ENCODE measurements at places on chromosomes 3 and 15. TPM values are rescaled to one million over a fixed set of nuclear protein-coding genes. Genes with fewer than 3 reads are reported as not detected.

C3orf52 gene
- 24.1 TPM for total RNA-seq

STRIT1 gene
- not detected for total RNA-seq

ATP10A gene
- total RNA-seq: 7.4 TPM

DAZL gene
- total RNA-seq: not detected

MYLK gene
- 84.2 TPM for total RNA-seq

TM4SF4 gene
- total RNA-seq: 1.7 TPM

CCDC13 gene
- 6.8 TPM for total RNA-seq

GPR27 gene
- not detected for total RNA-seq

OIP5 gene
- not detected for total RNA-seq

LMAN1L gene
- not detected for total RNA-seq

ENTPD3 gene
- total RNA-seq: not detected

DNA sequence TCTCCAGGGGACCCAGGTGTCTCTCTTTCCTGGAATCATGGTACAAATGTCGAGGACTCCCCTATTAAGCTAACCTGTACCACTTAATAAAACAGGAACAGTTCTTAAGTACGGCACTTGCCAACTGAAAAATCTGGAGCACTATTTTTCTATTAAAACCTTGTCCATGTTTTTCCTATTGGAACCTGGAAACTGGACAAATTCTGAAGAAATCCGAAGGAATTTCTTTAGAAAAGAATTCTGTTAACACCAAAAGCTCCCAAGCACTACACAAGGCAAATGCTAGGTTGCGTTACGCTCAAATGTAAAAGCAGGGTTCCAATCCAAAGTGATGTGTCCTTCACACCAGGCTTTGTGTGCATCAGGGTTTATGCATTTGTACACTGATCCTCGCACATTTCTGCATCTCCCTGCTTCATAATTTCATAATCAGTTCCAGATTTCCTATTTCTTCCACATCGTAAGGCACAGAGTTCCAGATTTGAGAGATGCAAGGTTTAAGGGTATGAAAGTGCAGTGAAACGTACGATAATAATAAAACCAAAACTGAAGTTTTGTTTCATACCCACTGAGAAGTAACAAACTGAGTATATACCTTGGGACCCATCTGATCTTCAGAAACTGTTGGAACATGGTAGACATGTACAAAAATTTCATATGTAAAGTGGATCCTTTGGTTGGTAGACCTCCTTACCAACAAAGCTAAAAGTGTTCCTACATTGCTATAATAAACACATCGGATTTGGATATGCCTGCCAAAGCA is 132.1 kb upstream of the WNT5A start:
- DNase-seq: no peak

DNA sequence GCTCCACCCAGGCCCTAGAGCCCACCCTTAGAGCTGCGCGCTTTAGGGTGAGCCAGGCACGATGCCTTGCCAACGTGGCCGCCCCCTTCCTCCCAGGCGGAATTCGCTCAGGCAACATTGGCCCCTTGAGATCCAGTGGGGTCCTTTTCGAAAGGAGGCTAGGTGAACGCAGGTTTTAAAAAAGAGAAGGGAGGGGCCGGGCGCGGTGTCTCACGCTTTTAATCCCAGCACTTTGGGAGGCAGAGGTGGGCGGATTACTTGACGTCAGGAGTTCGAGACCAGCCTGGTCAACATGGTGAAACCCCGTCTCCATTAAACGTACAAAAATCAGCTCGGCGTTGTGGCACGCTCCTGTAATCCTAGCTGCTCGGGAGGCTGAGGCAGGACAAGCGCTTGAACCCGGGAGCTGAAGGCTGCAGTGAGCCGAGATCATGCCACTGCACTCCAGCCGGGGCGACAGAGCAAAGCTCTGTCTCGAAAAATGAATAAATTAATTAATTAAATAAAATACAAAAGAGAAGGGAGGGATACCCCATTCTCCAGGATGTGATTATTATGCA is 984 bp upstream of the RPP25 start:
- no peak for DNase-seq

DNA sequence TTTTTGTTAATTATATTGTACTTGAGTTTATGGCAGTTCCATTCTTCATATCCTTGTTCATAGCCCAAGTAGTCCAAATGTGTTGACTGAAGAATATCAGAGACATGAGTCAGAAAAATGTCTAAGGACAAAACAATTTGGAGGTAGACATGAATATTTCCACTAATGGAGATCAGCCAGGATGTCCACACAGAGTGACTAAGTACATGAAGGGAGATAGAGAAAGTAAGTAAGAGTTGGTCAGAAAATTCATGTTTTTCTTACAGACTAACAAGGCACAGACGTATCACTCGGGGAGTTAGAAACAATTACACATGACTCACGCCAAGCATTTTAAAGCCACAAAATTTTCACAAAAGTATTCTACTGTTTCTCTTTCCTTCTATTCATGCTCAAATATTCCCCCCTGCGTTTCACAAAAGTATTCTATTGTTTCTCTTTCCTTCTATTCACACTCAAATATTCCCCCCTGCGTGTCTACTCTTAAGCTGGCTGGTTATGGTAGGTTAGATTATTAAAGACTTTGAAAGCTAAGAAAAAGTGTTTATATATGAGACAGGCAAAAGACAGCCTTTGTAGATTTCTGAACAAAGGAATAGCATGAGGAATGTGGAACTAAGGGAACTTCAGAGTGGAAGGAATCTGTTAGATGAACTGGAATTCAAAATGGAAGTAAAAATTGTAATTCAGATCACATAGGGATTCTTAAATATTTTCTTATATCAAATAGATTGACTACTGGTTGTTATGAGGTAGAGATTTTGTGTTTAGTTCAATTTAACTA is 648.7 kb upstream of the CCDC54 start:
- DNase-seq: no peak

GRCh38 chr3:101902041-101902440 is 52.7 kb downstream of the NFKBIZ start:
- DNase-seq: no peak

DNA sequence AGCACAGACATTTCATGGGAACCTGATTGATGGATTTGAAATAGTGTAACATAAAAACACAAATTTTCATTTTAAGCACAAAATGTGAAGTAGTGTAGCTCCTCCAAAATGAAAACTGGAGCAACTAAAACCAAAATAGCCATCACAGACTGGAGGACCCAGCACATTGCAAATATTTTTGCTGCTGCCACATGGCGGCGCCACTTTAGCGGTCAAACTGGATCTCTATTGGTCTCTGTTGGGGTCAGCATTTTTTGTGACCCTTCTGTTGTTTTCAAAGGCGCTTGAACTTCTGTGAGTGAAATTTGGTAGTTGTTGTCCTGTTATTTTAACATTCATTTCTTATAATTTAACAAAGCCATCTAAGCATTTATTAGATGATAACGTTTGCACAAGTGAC is 259.9 kb downstream of the IL20RB start:
- no peak for DNase-seq

DNA sequence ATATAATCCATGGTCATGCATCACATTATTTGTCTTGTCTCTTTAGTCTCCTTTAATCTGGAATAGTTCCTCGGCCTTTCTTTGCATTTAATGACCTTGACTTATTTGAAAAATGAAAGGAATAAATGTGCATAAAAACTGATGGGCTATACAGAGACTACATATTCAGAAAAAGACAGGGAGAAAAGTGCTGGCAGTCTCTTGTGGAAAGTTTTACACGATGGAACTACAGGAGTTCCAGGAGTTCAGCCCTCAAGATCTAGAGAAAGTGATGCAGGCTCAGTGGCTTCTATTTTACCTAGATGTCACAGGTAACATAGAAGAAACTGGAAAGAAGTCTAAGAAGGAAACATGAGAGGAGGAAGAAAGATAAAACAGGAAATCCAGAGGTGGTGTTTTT is 7.6 kb upstream of the ABTB1 start:
- no peak for DNase-seq

- DNase-seq: no peak
Measured at GRCh38 chr3:148077965-148078364, 619.7 kb upstream of the AGTR1 start.

DNA sequence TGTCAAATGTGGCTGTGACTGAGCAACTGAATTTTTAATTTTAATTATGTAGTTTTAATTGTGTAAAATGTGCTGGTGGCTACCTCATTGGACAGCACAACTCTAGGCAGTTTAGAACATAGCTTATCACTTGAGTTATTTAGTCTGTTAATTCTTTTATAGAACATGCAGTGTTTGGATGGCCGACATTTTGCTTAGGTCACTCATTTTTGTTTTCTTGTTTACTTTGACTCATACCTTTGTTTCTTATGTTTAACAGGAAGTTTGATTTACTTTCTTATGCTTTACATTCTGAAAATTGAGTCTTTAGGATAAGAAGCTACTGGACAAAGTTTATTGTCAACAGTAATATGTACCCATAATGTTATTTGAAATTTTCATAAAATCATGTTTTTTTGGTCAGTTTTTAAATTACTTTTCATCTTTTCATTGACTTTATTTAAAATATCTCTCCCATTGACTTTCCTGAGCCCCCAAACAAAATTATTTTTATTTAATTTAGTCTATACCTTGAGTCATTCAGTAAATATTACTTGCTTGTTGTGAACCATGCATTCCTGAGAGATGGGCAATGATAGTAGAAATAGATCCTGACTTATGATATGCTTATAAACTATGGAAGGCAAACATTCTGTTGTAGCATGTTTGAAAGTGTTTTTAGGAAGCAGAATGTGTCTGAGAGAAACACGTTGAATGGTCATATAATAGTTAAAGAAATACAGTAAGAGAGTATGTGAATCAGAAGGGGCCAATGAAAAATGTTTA is 60.6 kb downstream of the TCF12 start:
- no peak for DNase-seq

DNA sequence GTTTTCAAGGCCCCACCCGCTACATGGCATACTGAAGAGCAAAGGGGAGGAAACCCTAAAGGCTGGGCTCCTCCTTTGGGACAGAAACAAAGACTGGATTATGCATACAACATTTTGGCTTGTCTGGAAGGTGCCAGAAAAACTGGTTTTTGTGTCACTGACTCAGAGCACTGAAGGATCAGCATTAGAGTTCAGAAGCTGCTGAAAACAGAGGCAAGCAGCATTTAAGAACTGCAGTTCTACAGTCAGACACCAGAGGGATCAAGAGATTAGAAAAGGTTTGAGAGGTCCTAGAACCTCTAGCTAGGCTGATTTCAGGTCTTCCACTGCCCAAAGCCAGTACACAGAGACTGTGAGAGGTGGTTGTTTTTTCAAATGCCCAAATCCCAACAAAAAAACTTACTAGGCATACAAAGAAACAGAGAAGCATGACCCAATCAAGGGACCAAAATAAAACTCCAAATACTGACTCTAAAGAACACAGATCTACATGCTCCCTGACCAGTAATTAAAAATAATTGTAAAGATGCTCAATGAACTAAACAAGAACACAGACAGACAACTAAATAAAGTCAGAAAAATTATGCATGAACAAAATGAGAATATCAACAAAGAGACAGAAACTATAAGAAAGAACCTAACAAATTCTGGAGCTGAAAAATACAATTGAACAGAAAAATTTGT is 91.2 kb downstream of the SENP2 start:
- DNase-seq: no peak

GRCh38 chr15:56869573-56869972 is 48.9 kb upstream of the TCF12 start:
- no peak for DNase-seq

DNA sequence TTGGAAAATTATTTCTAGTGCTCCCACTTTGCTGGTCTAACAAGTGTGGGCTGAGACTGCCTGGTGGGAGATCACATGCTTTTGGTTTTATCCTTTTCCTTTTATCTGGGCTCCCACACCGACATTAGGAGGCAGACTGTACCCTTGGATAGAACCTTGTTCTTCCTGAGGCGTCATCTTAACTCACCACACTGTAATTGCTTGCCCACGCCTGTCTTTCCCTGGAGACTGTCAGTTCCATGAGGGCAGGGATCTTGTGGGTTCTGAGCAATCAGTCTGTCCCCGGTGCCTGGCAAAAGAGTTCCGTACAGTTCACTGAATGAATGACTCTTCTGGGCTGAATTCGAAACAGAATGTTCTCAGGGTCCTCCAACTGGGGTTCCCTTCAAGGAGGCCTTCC is 124.6 kb upstream of the ABHD17C start:
- peak; percentile 1 for DNase-seq

Measured in Peyer's patch (tissue), 4 donors.